Uterus (tissue), 4 donors: ENCODE measurements at places on chromosomes 4 and X.

GRCh38 chr4:88653371-88653946, 44.2 kb downstream of the NAP1L5 start:
- H3K4me1 ChIP-seq: no peaks in the 10 kb centered on the region
- no peak overlapping the region for H3K27ac ChIP-seq
- H3K4me3 ChIP-seq: no peak overlapping the region
- no peaks in the 10 kb centered on the region for H3K36me3 ChIP-seq

GRCh38 chr4:108877821-108878220, 115.0 kb upstream of the ETNPPL start:
- no peaks in the 10 kb centered on the region for H3K27me3 ChIP-seq
- DNase-seq: no peak
- no peak overlapping the region for H3K4me3 ChIP-seq
- H3K4me1 ChIP-seq: no peaks in the 10 kb centered on the region

DNA sequence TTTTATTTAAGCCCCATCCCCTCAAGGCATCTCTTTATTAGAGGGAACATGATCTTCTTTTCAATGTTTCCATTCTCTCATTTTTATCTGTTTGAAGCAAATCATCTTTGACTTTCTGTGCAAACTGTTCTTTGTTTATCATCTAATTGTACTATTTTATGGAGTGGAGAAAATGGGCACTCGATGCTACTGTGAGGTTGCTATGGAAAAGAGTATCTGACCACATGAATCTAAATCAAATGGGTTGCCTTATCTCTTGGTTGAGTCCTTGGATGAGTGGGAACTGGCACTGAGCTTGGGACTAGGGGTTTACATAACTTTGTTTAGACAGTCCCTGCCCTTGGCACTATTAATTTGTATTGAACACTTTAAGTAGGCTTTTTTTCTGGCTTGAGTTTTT, 9.1 kb downstream of the OCRL start:
- no peak overlapping the region for H3K4me3 ChIP-seq
- no peak overlapping the region for H3K27ac ChIP-seq
- no peaks in the 10 kb centered on the region for H3K27me3 ChIP-seq
- no peak for DNase-seq
- H3K4me1 ChIP-seq: no peaks in the 10 kb centered on the region

DNA sequence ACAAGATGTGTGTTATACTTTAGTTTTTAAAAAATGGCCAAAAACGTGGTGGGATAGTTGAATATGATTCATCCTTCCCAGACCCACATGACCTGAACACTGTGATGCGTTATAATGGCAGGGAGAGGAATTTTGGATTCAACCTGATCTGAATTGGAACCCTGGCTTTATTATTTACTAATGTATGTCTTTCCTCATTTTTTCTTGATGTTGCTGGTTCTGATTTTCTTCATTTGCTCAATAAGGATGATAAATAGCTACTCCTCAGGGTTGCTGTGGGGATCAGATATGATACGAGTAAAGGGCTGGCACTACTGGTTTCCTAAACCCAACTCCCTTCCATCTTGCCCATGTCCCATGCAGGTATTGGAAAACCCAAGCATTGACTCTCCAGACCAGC, 24.2 kb upstream of the ACSL1 start:
- no peaks in the 10 kb centered on the region for H3K27me3 ChIP-seq
- no peaks in the 10 kb centered on the region for H3K4me1 ChIP-seq
- DNase-seq: no peak
- no peak overlapping the region for H3K27ac ChIP-seq
- H3K36me3 ChIP-seq: no peaks in the 10 kb centered on the region
- H3K4me3 ChIP-seq: no peak overlapping the region

DNA sequence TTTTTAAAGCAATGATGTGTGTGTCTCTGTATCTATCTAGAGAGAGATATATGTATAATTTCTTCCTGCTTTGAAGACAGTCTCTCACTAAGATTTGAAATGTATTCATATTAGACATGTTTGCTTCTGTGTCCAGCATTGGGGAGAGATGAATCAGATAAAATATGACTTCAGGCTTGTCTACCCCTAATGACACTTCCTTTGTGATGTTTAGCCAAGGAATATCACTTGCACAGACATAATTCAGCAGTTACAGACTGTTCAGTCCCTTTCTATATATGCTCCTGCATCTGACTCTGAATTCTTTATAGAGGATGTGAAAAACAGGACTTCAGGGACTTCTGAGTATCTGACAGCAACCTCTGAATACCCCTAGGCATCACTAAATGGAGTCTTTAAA, 158.4 kb downstream of the DCLK2 start:
- H3K36me3 ChIP-seq: no peaks in the 10 kb centered on the region
- H3K4me1 ChIP-seq: no peaks in the 10 kb centered on the region
- DNase-seq: no peak
- H3K4me3 ChIP-seq: no peak overlapping the region
- H3K27me3 ChIP-seq: no peaks in the 10 kb centered on the region

DNA sequence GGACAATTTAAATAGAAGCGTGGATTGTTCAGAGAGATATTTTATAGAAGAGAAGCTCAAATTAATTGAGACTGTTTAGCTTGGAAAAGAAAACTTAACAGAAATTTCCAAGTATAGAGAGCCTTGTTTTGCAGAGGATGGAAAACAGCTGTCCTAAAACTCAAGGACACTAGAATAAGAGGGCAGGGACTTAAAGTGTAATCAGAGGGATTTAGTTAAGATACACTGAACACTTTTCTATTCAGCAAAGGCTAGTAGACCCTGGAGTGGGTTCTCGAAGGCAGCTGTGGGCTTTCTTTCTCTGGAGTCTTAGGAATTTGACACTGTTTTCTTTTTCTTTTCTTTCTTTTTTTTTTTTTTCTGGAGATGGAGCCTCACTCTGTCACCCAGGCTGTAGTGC, 92.7 kb upstream of the ARX start:
- no peaks in the 10 kb centered on the region for H3K36me3 ChIP-seq
- no peak overlapping the region for H3K4me3 ChIP-seq
- DNase-seq: no peak
- no peak overlapping the region for H3K27ac ChIP-seq
- H3K4me1 ChIP-seq: no peaks in the 10 kb centered on the region

GRCh38 chr4:40122941-40123340, 66.3 kb downstream of the N4BP2 start:
- H3K27me3 ChIP-seq: no peaks in the 10 kb centered on the region
- H3K4me3 ChIP-seq: no peak overlapping the region
- H3K27ac ChIP-seq: no peak overlapping the region
- DNase-seq: no peak
- H3K36me3 ChIP-seq: no peaks in the 10 kb centered on the region
- H3K4me1 ChIP-seq: no peaks in the 10 kb centered on the region

GRCh38 chr4:41718907-41719306, 29.6 kb downstream of the PHOX2B start:
- H3K4me1 ChIP-seq: no peaks in the 10 kb centered on the region
- H3K36me3 ChIP-seq: no peaks in the 10 kb centered on the region
- no peak overlapping the region for H3K4me3 ChIP-seq
- no peak overlapping the region for H3K27ac ChIP-seq

DNA sequence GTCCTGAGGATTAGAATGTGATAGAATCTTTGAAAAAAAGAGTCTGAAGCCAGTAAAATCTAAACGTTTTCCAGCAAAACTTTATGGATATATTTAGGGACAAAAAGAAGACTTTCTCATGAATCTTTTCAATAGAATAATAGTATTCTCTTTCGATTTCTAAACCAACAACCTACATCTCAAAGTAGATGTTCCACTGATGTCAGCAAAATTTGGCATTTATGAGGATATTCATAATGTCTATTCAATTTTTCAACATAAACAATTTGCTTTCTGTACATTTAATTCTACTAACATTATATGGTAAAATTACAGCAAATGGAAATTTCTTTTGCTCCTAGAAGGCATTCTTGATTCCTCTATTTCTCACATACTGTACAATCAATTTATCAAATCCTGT, 886.5 kb downstream of the CENPC start:
- no peaks in the 10 kb centered on the region for H3K4me1 ChIP-seq
- H3K27ac ChIP-seq: no peak overlapping the region
- H3K4me3 ChIP-seq: no peak overlapping the region

DNA sequence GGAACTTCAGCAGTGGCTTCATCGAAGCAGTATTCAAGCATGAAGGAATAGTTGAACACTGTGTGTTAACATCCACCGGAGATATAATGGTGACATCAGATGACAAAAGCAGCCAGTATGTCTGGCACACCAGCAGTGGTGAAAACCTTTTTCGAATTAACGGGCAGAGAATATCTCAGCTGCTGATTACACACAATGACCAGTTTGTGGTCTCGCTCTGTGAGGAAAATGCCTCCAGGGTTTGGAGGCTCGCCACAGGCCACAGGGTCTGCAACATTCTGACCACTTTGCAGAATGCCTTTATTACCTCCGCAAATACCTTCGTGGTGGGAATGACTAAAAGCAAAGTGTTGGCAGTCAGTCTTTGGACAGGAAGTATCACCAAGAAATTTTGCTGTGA, 201.5 kb downstream of the NWD2 start:
- H3K4me1 ChIP-seq: no peaks in the 10 kb centered on the region
- DNase-seq: no peak
- no peak overlapping the region for H3K27ac ChIP-seq
- no peaks in the 10 kb centered on the region for H3K36me3 ChIP-seq
- H3K27me3 ChIP-seq: no peaks in the 10 kb centered on the region

DNA sequence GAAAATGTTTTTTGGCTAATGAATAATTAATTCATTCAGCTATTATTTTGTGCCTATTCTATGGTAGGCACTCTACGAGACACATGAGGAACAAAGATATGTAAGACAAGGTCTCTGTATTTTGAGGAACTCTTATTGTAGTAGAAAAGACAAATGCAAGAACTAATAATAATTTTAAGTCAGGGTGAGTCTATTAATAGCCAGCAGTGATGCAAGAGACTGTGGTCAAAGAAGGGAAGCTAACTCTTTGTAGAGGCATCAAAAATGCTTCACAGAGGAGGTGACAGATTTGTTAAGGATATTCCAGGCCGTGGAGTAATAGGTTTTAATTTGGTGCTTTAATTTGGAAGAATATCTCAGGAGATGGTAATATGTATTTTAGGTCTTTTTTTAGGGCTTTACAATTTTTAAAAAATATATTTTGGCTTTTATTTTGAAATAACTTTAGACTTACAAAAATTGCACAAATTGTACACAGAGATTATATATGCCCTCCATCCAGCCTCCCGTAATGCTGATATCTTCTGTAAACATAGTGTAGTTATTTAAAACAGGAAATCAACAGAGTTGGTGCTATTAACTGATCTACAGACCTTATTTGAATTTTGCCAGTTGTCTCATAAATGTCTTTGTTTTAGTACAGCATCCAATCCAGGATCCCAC, 48.1 kb downstream of the DCLK2 start:
- H3K27ac ChIP-seq: no peak overlapping the region
- H3K4me3 ChIP-seq: no peak overlapping the region
- no peaks in the 10 kb centered on the region for H3K4me1 ChIP-seq
- no peaks in the 10 kb centered on the region for H3K27me3 ChIP-seq
- DNase-seq: no peak

- no peaks in the 10 kb centered on the region for H3K36me3 ChIP-seq
- no peak overlapping the region for H3K4me3 ChIP-seq
- H3K27me3 ChIP-seq: no peaks in the 10 kb centered on the region
- no peak for DNase-seq
- H3K27ac ChIP-seq: no peak overlapping the region
These were observed 20.5 kb upstream of the AADAT start for GRCh38 chr4:170110285-170110672.

DNA sequence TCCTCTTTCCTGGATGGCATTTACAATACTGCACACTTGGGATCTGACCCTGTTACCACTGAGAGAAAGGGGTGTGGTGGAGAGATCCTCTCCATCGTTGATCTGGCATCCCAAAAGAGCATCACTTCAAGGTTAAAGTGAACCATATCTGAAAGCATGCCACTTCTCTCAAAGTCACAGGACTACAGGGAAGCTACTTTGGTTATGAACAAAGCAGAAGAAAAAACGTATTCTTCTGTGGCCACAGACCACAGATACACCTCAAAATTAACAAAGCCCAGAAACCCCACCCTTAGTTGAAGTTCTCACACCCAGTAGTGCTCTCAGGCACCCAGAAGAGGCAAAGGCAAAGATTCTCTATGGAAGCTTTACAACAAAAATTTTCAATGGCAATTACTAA, 108.3 kb downstream of the JADE1 start:
- H3K4me1 ChIP-seq: no peaks in the 10 kb centered on the region
- no peaks in the 10 kb centered on the region for H3K27me3 ChIP-seq
- H3K4me3 ChIP-seq: no peak overlapping the region
- no peak overlapping the region for H3K27ac ChIP-seq
- DNase-seq: no peak

DNA sequence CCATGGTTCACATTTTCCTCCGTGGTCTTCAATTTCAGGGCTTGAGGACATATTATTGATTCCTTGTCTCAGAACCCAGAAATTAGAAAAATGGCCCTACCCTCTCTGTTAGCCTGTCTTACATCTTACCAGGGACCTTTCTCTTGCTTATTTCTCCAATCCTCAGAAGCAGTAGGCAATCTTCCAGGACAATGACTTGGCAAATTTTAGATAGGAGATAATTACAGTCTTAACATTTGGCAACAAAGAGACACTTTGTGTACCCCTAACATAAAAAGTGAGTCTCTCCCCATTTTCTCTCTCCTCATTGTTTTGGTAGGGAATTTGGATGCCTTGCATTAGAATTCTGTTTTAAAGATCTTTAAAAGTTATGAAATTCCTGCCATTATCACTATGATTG, 778.1 kb upstream of the SLIT2 start:
- no peak overlapping the region for H3K27ac ChIP-seq
- H3K4me1 ChIP-seq: no peaks in the 10 kb centered on the region
- H3K36me3 ChIP-seq: no peaks in the 10 kb centered on the region
- H3K27me3 ChIP-seq: no peaks in the 10 kb centered on the region
- no peak overlapping the region for H3K4me3 ChIP-seq

DNA sequence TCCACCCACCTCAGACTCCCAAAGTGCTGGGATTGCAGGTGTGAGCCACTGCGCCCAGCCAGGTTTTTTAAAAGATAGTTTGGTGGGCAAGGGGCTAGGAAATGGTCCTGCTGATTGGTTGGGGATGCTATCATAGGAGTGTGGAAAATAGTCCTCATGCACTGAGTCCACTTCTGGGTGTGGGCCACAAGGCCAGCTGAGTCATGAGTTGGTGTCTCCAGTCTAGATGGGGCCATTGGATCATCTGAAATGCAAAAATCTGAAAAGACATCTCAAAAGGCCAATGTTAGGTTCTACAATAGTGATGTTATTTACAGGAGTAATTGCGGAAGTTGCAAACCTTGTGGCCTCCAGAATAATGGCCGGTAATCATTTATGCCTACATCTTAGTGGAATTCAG, 221.1 kb downstream of the ZNF674 start:
- H3K4me1 ChIP-seq: no peaks in the 10 kb centered on the region
- no peak for DNase-seq
- H3K4me3 ChIP-seq: no peak overlapping the region

DNA sequence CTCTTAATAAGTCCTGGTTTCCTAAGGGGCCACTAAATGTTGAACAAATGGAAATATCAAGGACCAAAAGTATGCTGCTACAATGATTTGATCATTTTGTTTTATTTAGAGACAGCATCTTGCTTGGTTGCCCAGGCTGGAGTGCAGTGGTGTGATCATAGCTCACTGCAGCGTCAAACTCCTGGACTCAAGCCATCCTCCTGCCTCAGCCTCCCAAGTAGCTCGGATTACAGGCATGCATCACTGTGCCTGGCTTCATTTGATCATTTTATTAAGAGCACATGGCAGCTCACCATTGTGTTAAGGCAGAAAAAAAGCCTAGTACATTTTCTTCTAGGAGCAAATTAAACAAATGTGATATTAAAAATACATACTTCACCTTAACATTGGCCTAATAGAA, 52.7 kb downstream of the DCLK2 start:
- H3K27me3 ChIP-seq: no peaks in the 10 kb centered on the region
- H3K27ac ChIP-seq: no peak overlapping the region
- no peak for DNase-seq
- H3K4me1 ChIP-seq: no peaks in the 10 kb centered on the region
